ENCODE measurements at places on chromosomes 16 and 17.

DNA sequence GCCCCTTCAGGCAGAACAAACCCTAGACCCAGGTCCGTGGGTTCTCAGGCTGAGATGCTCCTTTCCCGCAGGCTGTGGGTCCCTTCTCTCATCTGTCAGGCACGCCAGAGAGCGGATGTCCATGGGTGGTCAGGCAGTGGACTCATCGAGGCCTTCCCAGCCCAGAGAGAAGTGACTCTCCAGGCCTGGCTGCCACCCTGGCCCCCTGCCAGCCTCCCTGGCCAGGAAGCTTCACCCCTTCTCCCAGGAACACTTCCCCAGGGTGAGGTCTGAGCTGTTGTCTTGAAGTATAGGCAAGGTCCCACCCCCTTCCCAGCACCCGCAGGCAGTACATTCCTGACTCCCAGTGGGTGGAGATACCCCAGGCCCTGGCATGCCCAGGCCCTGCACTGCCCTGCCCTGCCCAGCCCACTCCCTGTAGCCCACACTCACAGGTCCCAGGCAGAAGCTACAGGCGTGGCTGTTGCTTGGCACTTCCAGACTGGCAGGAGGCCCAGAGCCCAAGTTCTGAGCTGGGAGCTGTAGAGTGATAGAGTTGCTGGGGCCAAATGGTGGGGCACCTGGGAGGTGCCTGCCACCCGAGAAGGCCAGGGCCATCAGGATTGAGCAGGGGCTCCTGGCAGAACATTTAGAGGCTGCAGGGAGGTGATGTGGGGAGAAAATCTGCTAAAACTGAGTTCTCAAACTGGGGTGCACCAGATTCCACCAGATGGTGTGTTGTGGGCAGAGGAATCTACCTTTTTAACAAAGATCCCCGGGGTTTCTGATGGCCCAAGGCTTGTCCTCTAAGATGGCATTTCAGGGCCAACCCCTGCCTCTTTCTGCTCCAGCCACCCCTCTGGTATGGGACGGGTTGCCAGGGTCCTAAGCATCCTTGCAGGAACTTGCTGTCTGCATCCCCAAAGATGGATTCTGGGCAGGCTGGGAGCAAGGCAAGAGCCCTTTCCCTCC is 6.7 kb downstream of the ITGA3 start:
- peak; percentile 74 for DNase-seq

GRCh38 chr16:72983241-72983640 is 64.7 kb downstream of the ZFHX3 start:
- no peak for DNase-seq

GRCh38 chr17:81513753-81514488 is 1.3 kb upstream of the ACTG1 start:
- DNase-seq, result peak; percentile 80

DNA sequence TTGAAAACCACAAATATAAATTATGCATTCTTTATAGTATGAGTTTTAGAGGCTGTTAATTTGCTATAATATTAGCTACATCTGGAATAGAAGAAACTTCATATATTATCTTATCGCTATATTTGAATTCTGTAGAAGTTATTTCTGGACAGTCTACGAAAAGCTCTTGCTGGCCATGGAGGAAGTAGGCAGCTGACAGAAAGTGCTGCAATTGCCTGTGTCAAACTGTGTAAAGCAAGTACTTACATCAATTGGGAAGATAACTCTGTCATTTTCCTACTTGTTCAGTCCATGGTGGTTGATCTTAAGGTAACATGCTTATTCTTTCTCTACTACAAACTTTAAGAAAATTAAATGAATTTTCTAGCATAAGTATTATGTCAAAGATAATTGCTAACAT is 96.8 kb downstream of the OMG start:
- DNase-seq, result no peak

GRCh38 chr17:6642592-6642991 is 1.7 kb downstream of the TXNDC17 start:
- DNase-seq, result no peak

DNA sequence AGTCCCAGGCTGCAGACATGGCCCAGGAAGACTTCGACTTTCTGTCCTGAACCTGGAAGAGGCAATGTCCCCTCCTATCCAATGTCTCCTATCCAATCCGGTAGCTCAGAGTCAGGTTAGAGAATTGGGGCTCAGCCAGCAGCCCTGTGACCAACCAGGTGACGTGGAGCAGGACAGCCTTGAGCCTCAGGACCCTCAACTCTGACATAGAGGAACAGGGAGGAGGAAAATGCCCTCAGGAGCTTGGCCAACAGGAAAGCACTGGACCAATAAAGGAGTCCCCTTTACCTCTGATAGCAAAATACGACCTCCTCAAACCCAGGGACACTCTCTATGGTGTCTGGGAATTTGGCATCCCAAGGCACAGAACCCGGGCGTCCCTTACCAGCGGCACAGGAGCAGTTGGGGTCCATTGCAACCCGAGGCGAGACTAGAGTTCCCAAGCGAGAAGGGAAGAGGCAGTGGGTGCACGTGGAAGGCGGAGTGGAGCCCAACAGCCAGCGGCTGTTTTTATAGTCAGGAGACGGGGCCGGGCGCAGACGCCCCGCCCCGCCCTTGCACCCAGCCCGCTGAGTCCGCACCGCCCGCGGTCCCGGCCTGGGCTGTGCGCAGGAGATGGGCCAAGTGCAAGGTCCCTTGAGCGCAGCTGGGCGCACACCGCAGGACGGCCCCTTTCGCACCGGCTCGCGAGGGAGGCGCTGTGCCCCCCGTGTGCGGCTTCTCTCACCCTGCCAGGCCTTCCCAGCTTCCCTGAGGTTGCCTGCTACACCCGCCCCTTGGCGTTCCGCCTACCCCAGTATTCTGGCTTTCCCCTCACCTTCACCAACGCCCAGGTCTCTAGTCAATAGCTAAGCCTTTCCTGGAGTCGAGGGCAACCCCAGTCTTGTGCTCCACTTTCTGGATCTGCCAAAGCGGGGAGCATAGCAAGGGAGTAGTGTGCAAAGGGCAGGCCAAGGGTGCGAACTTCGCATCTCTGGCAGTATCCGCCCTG is at the start of gene MT1G:
TSS of gene MT1G (minus strand) at position 485 of the 991 bp plus-strand sequence. CDS start at position 413, 72 bp downstream.
- DNase-seq, result peak; percentile 56

GRCh38 chr17:57858838-57859237 is 9.0 kb upstream of the MRPS23 start:
- DNase-seq, result no peak

DNA sequence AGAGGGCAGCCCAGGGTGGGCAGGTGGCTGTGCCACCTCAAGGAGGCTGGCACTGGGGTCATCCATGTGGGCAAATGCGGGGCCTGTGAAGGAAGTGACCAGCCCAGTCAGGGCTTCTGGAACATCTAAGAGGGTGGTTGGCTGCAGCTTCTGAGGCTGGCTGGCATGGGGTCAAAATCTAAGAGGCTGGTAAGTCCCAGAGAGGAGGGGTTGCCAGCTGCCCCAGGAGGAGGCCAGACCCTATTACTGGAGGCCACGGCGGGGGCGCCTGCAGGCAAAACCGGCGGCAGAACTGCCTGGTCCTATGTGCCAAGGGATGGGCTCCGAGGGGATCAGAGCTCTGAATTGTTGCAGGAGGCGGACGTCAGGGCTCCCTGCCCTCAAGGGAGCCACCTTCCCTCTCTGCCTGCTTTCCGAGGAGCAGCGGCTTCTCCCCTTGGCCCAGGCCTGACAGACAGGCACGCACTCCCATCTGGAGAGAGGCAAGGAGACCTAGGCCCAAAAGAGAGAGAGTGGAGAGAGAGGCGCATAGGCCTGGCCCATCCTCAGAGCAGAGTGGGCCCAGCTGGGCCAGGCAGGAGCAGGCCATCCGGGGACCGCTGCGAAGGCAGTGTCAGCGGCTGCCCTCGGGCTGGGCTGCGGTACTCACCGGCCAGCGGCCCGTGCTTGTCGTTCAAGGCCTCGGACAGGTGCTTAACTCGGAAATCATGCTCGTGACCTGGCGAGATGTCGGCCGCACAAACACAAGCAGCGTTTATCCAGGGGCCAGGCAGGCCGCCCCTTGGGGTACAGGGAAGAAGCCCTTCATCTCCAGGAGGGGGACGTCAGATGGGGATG is 10.9 kb downstream of the ZACN start:
- DNase-seq, result no peak

DNA sequence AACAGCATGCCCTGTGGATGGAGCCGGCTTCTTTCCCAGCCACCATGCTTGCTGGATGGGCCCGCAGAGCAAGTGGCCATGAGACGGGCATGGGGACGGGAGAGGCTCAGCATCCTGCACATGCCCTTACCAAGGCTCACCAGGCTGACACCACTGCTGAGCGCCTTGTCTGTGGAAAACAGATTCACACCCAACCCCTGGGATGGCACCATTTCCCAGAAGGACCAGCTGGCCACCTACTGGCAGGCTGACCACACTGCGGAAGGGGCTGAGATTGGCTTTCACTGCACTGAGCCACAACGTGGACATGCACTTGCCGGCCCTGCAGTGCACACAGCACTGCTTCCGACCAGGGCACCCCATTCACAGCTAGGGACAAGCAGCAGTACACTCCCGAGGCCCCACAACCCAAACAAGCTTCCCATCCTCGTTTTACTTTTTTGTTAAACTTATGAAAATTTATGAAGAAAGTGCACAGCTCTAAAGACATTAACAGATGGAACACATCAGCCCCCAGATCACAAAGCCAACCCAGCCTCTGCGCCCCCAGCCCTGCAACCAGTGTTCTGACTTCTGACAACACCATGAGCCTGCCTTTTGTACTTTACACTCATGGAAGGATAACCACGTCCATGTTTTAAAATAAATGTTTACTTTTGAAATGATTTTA is 13.9 kb upstream of the KRTAP17-1 start:
- DNase-seq, result peak; percentile 59

- DNase-seq, result no peak
Observed at GRCh38 chr16:87984632-87985267, 33.5 kb downstream of the BANP start.

DNA sequence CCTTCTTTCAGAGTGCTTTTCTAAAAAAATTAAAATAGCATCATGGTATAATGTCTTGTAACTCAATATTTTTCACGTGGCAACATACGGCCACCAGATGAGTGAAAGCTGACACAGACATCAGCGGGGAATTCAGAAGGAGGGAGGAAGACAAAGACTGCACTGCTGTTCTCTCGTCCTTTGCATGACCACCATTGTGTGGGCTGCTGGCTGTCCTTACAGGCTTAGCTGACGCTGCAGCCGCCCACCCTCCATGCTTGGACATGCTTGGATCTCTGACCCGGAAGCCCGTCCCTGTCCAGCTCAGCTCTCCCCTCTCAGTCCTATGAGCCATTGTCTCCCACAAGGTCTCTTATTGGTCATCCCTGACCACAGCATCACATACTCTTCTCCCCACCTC is 11.4 kb upstream of the MLYCD start:
- DNase-seq, result no peak

DNA sequence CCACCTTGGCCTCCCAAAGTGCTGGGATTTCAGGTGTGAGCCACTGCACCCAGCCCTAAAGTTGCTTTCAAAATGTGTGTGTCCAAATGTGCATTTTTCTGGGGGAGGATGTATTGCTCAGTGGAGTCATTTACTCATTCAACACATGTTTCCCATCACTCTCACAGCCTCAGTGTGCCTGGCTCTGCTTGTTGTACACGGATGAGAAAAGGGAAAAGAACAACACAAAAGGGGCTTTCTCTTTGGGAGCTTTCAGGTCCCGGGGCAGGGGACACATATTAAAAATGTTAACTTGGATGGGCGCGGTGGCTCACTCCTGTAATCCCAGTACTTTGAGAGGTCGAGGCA is 1.7 kb upstream of the PPL start:
- no peak for DNase-seq

GRCh38 chr16:83992624-83993023 is 24.6 kb downstream of the NECAB2 start:
- DNase-seq, result no peak

DNA sequence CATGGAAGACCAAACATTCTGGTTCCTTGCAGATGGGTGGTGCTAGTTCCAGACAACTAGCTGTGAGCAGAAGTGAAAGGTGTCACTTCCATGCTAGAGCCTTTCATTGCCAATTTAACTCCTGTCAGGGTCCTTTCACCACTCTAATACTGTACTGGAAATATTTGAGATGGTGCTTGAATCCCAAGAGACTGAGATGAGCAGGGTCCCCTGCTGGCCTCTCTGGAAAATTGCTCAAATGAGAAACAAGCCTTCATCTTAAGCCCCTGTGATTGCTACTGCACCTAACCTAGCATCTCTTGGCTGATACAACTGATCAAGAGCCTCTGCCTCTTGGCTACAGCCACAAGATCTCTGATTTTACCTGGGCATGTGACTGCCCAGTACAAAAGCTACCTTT is 7.4 kb upstream of the VAC14 start:
- no peak for DNase-seq

- DNase-seq, result no peak
Observed at GRCh38 chr17:33939959-33940358, 315.1 kb upstream of the CCL2 start.

DNA sequence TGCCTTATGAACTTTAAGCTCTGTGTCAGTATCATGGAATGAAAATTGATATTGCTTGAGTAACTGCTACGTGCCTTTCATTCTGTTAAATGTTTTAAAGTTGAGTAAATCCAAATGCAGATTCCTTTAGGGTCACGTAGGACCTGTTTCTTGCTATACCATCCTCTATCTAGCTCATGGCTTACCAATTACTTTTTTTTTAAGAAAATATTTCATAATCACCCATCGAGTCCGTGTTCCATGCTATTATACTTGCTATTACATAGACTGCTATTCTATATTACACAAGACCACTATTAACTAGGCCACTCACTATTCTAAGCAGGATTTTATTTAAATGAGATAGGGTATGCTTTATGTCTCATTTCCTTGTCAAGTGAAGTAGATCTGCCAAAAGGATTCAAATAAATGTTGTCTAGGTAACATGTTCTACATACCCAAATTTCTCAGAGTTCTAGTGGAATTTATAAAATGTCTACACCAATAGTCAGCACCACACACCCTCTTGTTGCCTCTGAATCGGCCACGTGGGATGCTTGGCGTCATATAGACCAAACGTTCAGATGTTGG is 11.9 kb downstream of the ANKFN1 start:
- no peak for DNase-seq

DNA sequence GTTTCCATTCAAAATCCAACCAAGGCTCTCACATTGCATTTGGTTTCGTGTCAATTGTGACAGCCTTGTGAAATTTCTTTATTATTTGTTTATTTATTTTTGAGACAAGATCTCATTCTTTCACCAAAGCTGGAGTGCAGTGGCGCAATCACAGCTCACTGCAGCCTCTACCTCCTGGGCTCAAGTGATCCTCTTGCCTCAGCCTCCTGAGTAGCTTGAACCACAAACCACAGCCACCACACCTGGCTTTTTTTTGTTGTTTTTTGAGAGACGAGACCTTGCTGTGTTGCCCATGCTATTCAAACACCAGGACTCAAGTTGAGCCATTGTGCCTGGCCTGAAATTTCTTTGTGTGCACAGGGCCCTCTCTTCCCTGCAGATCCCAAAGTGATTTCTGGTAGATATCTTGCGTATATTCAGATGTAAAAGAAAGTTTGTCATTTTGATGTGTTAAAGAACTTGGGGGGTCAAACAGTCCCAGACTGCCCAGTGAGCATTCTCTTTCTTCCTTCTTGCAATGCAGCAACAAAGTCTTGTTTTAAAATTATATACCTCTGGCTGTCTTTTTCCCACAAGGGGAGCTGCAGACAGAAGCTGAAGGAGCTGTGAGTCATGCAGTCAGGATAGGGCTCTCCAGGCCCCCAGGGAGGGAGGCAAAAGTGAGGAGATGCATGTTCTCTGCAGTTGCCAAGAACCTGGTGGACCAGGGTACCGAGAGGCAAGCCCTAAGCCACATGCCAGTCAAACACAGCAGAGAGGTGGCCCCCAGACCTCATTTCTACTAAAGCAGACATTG is 15.5 kb upstream of the USP22 start:
- peak; percentile 68 for DNase-seq

GRCh38 chr16:82083710-82084353 is 48.8 kb downstream of the HSD17B2 start:
- no peak for DNase-seq

Measured in cardiac muscle cell (in vitro differentiated cells and primary cell).